ENCODE measurements at places on chromosomes 11 and 22.
A peak's percentile ranks its signal among the peaks of the same experiment; 100 is the strongest.

DNA sequence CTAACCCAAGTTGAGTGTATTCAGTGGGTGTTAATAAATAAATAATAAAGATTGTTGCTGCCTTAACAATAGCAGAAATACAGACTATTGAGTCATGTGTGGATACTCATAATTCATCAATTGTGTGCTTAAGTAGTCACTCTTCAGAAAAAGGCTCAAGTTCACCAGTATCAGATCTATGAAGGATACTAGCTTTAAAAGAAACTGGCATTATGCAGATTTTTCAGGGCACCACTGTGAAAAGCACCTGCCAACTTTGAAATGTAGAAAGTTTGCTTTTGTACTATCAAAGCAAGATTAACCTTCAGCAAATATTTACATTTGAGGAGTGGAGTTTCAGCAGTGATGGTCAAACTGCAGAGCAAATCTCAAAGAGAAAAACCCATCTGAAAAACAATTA is 20.1 kb upstream of the SYTL2 start:
- no peak overlapping the region for H3K4me3 ChIP-seq
- H3K4me1 ChIP-seq = peaks cover 21% of the 10 kb centered on the region
- no peak overlapping the region for H3K27ac ChIP-seq
- H3K36me3 ChIP-seq = no peaks in the 10 kb centered on the region
- no peak for DNase-seq

DNA sequence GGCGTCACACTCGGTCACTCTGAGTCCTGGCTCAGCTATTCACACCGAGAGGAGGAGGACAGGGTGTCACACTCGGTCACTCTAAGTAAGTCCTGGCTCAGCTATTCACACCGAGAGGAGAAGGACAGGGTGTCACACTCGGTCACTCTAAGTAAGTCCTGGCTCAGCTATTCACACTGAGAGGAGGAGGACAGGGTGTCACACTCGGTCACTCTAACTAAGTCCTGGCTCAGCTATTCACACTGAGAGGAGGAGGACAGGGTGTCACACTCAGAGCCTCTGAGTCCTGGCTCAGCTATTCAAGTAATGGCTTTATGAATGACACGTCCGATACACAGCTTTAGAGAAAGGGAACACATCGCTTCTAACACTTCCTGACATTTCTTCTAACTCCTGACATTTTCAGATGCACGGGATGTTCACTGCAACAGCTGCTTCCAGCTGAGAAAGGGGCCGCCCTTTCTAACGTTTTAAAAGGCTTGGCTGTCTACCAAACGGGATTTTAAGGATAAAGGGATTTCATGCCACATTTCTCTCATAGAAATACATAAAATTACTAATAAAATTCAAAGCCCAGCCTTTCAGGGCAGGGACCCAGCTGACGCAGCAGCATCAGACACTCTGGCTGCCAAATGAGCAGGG is 28.1 kb downstream of the DRD4 start:
- no peak overlapping the region for H3K27ac ChIP-seq
- no peak overlapping the region for H3K4me3 ChIP-seq
- peaks cover 7% of the 10 kb centered on the region for H3K36me3 ChIP-seq

GRCh38 chr22:19329454-19329853 is 37.9 kb upstream of the CLTCL1 start:
- H3K27me3 ChIP-seq = no peaks in the 10 kb centered on the region
- H3K4me1 ChIP-seq = no peaks in the 10 kb centered on the region
- no peak for DNase-seq
- no peak overlapping the region for H3K4me3 ChIP-seq
- H3K36me3 ChIP-seq = peaks cover 63% of the 10 kb centered on the region

GRCh38 chr11:61961570-61962212 is 5.7 kb downstream of the FTH1 start:
- H3K27ac ChIP-seq = no peak overlapping the region
- H3K4me1 ChIP-seq = peaks cover 36% of the 10 kb centered on the region
- H3K27me3 ChIP-seq = no peaks in the 10 kb centered on the region
- no peak for DNase-seq

GRCh38 chr11:28457481-28458065 is 349.4 kb downstream of the METTL15 start:
- no peaks in the 10 kb centered on the region for H3K27me3 ChIP-seq
- no peaks in the 10 kb centered on the region for H3K4me1 ChIP-seq
- no peak overlapping the region for H3K4me3 ChIP-seq
- no peak for DNase-seq
- no peaks in the 10 kb centered on the region for H3K36me3 ChIP-seq
- H3K27ac ChIP-seq = no peak overlapping the region

DNA sequence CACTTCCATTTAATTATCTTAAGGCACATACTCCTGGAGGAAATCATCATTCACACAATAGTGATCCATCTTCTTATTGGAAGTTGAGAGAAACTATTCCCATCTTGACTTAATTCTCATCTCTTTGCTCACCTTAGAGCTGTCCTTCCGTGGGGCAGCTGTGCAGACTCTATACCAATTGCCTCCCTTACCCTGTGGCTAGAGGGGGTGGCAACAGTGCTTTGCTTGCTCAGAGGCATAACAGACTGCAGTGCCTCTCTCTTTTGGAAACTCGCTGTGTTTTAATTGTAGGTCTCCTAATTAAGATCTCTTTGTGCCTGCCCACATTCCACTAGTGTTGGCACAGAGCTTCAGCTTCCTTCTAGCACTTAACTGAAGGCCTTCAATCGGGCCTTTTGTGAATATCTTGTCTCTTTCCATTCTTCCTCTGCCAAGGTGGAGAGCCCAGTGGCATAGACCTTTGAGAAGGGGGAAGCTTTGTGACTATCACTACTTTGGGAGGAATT is 5.5 kb downstream of the KMT2A start:
- peak overlapping the region; percentile 4 for H3K27ac ChIP-seq
- H3K36me3 ChIP-seq = peaks cover 33% of the 10 kb centered on the region
- no peaks in the 10 kb centered on the region for H3K27me3 ChIP-seq
- DNase-seq = no peak
- peaks cover 70% of the 10 kb centered on the region for H3K4me1 ChIP-seq

DNA sequence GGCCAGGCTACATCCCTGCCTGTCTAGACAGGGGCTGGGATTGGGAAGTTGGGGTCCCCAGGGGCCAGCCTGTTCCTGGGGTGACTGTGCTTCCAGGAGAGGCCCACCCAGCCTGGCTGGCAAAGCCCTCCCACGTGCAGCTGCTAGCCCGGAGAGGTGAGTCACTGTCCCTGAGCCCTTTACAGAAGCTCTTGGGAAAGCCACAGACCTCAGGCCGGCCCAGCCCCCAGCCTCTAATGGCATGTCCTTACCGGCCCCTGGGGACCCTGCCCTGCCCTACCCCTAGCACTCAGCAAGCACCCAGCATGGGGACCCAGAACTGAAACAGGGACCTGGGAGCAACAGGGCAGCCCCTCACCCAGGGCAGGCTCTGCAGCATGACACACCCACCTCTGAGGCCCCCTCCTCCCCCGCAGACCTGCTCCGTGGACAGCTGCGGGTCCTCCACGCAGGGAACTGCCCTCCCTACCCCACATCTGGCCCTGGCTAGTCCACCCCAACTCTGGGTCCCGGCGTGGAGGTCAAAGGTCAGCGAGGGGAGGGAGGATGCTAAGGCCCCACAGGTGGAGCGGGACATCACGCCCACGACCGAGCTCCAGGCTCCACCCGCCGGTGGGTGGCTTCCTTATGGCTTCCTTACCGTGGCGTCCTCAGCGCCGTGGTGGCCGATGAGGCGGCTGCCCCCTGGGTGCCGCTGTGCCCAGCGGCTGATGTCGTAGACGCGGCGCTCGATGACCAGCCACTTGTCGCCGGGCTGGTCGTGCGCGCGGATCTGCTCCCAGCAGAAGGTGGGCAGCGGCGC is 615 bp downstream of the FADS3 start:
- no peak overlapping the region for H3K27ac ChIP-seq
- H3K4me3 ChIP-seq = peak overlapping the region; percentile 80
- DNase-seq = peak; percentile 51
- peaks cover 5% of the 10 kb centered on the region for H3K4me1 ChIP-seq

DNA sequence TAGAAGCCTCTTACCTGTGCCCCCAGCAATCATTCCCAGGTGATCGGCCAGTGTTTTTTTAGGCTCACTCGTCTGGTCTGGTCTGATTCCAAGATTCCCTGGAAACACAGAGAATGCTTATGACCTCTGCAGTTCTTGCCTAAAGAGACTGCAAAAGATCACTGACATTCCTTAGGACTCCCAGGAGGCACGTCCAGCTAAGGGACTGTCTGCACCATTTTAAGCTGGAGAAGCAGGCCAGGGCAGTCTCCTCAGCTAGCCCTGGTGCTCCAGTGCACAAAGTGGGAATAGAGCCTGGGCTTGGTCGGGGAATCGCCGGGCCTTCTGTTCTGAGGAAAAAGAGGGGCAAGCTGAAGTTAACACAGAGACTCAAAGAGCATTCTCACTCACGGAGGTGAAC is 4.8 kb downstream of the CYB5R2 start:
- H3K4me3 ChIP-seq = no peak overlapping the region
- peaks cover 8% of the 10 kb centered on the region for H3K27me3 ChIP-seq
- no peak for DNase-seq
- no peak overlapping the region for H3K27ac ChIP-seq
- peaks cover 8% of the 10 kb centered on the region for H3K36me3 ChIP-seq

- no peak for DNase-seq
- no peaks in the 10 kb centered on the region for H3K4me1 ChIP-seq
- no peaks in the 10 kb centered on the region for H3K36me3 ChIP-seq
Measured at GRCh38 chr11:69905611-69906452, 86.6 kb upstream of the FGF3 start.
